NCI-H526 (cell line): ENCODE measurements at places on chromosomes 6 and 20.

- DNase-seq, result no peak
Measured at GRCh38 chr6:42387336-42387735, 64.4 kb downstream of the TRERF1 start.

DNA sequence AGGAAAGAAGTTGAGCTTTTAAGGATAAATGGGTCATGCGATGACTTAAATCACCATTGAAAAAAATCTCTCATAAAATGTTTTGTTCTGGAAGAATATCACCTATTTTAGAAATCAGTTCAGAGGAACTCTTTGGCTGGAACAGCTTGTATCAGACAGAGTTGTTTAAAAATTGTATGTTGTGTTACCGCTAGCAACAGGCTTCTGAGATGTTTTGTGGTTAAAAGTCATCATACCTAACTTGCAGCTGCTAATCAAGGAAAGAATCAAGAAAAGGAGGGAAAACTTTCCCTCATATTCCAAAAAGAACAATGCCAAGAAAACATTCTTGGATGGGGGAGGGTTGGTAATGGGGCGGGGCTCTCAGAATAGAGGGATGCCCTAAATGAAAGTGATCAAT is 220.7 kb upstream of the CITED2 start:
- DNase-seq, result no peak

DNA sequence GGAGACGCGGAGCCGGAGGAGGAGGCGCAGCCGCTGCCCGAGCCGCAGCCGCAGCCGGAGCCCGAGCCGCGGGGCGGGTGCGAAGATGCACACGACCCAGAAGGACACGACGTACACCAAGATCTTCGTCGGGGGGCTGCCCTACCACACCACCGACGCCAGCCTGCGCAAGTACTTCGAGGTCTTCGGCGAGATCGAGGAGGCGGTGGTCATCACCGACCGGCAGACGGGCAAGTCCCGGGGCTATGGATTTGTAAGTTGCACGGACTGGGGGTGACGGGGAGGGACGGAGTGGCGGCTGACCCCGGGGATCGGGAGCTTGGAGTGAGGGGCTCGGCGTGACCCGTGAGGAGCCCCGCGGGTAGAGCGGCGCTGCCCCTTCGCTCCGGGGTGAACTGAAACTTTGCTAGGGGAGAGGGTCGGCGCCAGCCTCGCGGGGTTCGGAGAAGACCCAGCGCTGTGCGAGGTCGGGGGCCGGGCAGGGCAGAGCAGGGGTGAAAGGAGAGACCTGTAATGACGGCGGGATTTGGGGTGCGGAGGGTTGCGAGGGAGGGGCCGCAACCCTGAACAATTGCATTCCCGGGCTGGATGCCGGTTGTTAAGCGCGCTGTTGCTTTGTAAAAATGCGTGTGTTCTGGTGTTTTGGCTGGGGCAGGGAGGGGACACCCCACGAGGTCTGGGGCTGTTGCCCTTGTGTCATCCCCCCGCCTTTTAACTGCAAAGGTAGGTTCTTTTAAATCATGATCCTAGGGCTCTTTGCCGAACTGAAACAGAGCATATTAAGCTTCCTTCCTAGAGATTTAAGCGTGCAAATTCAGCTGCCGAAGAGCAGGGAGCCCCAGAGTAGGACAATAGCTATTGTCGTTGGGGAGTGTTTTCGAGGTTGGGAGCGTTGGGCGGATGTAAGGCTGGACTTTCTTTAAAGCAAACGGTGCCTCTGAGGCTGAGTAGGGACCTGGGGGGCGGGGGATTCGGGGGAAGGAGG is 628 bp downstream of the RBM24 start:
- DNase-seq, result peak; percentile 52

DNA sequence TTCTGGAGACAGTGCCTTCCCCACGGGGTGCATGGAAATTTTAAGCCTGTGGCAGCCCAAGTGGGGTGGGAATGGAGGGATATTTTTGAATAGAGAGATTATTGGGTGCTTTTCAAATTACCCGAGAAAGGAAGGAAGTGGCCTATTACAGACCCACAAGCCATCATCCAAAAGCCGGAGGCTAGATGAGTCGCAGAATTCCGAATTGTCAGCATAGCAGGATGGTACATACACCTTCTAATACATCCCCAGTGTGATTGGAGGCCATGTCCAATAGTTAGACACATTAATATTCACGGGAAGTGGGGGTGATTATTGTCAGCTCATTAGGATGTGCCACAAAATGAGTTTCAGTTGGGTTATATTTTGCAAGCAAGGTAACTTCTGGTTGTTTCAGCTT is 133.0 kb downstream of the FIG4 start:
- no peak for DNase-seq

GRCh38 chr20:8424010-8424409 is 291.9 kb downstream of the PLCB1 start:
- DNase-seq, result no peak

GRCh38 chr20:61115364-61116065 is 136.5 kb upstream of the CDH4 start:
- DNase-seq, result no peak

- DNase-seq, result no peak
Measured at GRCh38 chr6:72425003-72425681, 196.7 kb upstream of the KCNQ5 start.

- no peak for DNase-seq
Measured at GRCh38 chr6:147624946-147625515, 116.5 kb downstream of the SAMD5 start.

GRCh38 chr20:39588148-39588757 is 626.1 kb downstream of the DHX35 start:
- no peak for DNase-seq

- DNase-seq, result no peak
Measured at GRCh38 chr6:35044145-35044745, 96.9 kb downstream of the TCP11 start.

GRCh38 chr6:90537027-90537426 is 49.8 kb downstream of the MAP3K7 start:
- DNase-seq, result no peak

DNA sequence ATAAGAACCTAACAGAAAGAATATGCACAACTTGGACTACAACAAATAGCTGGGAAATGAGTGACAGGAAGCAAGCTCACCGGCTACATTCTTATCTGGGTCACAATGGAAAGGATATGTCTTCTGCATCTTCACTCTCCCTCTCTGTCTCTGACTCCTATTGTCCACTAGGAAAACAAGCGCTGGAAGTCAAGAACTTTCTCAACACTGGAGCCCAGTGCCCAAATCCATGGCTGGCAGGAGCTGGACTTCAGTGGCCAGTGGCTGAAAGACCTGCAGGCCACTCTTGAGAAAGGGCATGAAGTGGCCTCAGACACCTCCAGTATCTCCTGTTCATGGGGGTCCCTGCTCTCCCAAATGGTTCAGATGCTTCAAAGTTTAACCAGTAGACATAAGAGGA is 62.0 kb downstream of the FAM50B start:
- no peak for DNase-seq

DNA sequence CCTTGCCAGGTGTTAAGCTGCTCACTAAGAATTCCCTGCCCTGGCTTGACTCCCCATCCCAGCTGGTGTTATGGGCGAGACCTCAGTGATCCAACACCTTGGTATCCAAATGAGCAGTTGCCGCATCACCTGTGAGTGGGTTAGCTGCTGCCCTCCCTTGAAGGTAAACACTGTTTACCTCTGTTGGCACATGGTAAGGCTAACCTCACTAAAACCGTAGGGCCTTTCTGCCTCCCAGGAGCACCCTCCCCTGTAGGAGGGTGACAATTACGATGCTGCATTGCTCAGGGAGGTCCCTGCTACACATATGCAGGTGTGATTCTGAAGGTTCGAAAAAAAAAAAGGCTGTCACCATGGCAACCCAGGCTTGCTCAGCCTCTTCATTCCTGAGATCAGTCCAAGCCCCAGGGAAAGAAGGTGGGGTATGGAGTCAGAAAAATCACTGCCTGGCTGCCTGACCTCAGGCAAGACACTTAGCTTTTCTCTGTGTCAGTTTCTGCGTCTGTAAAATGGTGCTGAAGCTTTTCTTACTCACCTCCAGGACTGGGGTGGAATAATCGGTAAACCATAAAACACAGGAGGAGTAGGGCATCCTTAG is 19.5 kb downstream of the PNPLA1 start:
- peak; percentile 96 for DNase-seq

GRCh38 chr20:11044561-11044960 is 370.8 kb upstream of the JAG1 start:
- DNase-seq, result no peak

DNA sequence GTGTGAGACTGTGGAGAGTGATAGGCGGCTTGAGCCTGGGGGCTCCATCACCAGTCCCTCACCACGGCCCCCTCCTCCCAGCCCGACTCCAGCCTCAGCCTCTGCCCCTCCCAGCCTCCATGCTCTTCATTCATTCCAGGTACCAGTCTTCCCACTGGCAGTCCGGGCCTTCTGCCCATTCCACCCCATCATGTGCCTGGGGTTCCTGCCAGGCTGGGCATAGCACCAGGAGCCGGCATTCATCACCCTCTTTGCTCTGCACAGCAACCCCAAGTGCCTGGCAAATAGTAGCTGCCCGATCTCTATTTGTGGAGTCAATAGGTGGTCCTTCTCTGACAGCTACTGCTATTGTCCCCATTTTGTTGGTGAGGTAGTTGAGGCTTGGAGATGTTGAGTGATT is 39.6 kb upstream of the GTSF1L start:
- DNase-seq, result no peak

DNA sequence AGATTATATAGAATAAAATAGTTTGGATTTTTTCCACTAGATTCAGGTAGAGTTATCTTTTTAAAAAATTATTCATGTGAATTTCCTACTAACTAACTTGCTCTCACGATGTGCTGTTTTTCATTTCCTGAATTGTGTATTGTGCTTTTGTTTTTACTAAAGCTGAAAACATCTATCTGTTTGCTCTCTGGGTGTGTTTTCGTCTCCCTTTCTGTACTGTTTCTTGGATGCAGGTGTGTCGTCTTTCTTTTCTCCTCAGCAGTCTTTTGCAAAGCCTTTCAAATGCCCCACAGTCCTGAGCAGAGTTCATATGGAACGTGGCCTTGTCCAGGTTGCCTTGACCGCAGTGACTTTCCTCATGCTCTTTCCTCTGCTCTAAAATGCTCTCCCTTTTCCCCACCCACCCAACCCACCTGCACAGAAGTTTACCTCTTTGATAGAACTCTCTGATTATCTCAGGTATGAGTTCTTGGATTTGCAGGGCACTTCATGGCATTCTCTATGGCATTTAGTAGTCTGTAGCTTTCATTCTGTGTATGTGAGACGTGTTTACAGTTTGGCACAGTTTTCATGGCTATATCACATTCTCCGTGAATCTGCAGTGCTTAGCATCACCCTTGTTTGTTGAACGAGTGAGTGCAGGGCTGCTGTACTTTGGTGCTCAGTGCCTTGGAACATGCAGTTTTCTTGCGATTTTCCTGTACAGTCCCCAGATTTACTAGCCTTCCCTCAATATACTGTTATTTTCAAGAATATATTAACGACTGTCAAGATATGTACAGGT is 77.1 kb downstream of the FARS2 start:
- DNase-seq, result no peak

GRCh38 chr6:144314003-144314485 is 28.9 kb downstream of the UTRN start:
- DNase-seq, result no peak

GRCh38 chr6:75273009-75273408 is 11.6 kb downstream of the TMEM30A start:
- no peak for DNase-seq

GRCh38 chr6:25013246-25013645 is 77.5 kb upstream of the RIPOR2 start:
- DNase-seq, result no peak

- no peak for DNase-seq
Measured at GRCh38 chr6:73722318-73723060, 26.5 kb downstream of the CD109 start.

DNA sequence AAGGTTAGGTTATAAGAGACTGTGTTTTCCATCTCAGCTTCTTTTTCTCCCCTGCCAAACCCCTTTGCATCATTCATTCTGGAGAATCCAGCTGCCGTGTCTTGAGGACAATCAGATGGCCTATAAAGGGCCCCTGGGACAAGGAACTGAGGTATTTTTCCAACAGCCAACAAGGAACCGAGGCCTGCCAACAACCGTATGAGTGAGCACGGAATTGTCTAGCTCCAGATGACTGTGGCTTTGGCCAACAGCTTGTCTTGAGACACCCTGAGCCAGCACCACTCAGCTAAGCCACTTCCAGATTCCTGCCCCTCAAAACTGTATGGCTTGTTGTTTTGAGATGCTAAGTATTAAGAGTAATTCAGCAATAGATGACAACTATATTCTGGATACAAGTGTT is 433.7 kb upstream of the HSF2 start:
- no peak for DNase-seq

DNA sequence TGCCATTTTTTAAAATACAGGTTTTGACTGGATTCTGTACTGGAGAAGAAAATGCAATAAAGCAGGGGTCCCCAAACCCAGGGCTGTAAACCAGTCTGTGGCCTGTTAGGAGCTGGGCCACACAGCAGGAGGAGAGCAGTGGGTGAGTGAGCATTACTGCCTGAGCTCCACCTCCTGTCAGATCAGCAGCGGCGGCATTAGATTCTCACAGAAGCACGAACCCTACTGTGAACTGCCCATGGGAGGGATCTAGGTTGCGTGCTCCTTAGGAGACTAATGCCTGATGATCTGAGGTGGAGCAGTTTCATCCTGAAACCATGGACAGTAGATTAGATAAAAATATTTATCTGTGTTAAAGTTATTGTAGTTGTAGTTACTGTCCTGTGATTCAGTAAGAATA is 21.1 kb upstream of the FBXO9 start:
- DNase-seq, result no peak

DNA sequence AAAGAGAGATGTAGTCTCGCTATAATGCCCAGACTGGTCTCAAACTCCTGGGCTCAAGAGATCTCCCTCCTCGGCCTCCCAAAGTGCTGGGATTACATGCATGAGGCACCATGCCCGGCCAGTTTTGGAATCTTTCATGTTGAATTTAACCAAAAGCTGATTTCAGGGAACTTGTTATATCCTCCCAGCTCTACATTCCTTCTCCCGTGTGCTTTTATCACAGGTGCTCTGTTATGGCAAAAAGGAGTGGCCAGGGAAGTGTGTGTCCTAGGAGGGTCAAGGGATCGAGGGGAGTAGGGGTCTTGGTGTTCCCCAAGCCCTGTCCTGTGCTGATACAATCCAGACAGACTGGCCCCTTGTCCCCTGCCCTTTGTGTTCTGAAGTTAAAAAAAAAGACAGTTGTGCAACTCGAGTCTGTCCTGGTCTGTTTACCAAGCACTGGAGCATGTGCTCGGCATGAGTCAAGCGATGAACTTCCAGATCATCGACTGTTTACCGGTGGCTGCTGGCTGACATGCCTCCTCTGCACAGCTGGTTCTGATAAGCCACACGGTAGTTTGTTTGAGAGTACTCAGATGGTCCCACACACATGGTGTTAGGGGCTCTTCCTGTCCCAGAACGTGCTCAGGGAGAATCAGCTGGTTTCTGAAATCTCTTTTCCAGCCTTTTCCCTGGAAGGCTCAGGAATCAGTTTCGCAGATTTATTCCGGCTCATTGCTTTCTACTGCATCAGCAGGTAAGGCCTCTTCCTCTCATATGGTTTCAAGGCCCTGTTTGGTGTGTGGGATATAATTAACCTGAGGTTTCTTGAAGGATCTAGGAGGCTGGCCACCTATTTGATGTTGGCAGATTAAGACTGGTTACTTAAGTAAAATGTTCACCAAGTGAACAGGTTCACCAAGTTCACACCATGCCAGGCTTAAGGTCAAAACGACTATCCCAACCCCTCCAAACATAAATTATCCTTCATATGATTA is 52.6 kb upstream of the NAA20 start:
- no peak for DNase-seq
